ENCODE measurements at places on chromosomes 3 and 15.
A peak's percentile ranks its signal among the peaks of the same experiment; 100 is the strongest.

GRCh38 chr3:153856932-153857331 is 264.3 kb upstream of the ARHGEF26 start:
- no peak overlapping the region for H3K4me3 ChIP-seq
- H3K27ac ChIP-seq: no peak overlapping the region
- no peaks in the 10 kb centered on the region for H3K27me3 ChIP-seq
- no peak for DNase-seq

- H3K4me1 ChIP-seq: peaks cover 18% of the 10 kb centered on the region
- no peak overlapping the region for H3K27ac ChIP-seq
- DNase-seq: no peak
- no peaks in the 10 kb centered on the region for H3K36me3 ChIP-seq
Measured at GRCh38 chr15:52727815-52728214, 48.6 kb upstream of the ATOSA start.

GRCh38 chr15:80970018-80970657 is 19.5 kb downstream of the MESD start:
- no peak overlapping the region for H3K27ac ChIP-seq
- no peaks in the 10 kb centered on the region for H3K27me3 ChIP-seq
- peak; percentile 32 for DNase-seq
- peaks cover 40% of the 10 kb centered on the region for H3K36me3 ChIP-seq

DNA sequence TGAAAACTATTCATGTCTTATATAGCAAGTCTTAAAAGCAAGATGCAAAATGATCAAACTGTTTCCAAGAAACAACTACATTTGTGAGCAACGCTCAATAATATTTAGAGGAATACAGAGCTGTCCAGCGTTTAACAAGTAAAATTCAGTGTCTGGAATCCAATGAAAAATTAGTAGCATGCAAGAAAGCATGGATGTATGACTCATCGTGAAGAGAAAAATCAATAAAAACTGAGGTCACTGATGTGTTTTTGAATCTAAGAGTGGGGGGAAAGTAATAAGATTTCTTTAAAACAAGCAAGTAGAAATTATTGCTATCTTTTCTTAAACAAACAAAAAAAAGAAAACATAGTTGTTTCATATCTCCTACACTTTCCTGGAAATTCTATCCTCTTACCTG is 600.3 kb upstream of the GOLIM4 start:
- H3K4me3 ChIP-seq: no peak overlapping the region
- H3K27ac ChIP-seq: no peak overlapping the region
- H3K36me3 ChIP-seq: no peaks in the 10 kb centered on the region
- DNase-seq: no peak

DNA sequence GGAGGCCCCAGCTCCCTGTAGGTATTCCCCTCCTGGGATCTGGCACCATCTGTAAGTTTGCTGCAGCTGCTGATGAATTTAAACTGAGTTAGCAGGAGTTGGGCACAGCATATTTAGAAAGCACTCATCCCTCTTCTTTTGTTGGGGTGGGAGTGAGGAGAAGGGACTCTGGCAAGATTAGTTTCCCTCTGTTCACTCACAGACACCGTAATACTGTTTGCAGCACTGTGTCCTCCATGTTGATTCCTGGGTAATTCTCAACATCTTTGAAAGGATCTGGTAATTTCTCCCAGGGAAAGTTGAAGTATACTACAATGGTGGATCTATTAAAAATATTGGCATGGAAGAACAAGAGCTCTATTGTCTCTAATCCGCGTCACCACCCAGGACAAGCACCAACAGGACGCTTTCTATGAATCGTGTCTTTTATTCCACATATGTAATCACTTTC is 173.3 kb downstream of the RBMS3 start:
- H3K4me1 ChIP-seq: no peaks in the 10 kb centered on the region
- DNase-seq: no peak
- no peak overlapping the region for H3K27ac ChIP-seq
- no peaks in the 10 kb centered on the region for H3K36me3 ChIP-seq
- H3K4me3 ChIP-seq: no peak overlapping the region

DNA sequence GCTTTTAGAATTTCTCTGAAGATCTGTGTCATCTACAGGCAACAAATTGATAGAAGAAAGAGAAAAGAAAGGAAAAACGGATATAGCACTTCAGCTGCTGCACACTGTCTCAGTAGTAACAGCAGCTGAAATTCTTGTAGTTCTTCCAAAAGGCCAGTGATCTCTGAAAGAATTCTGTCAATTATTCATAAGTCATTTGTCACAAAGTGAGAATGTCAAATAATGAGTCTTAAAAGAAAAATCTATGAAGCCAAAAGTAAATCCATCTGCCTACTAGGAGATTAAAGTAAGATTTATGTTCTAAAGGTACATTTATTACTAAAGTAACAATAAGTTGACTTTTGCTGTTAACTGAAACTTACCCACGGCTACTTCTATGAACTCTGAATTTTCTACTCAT is 24.6 kb downstream of the IFT80 start:
- DNase-seq: no peak
- no peak overlapping the region for H3K27ac ChIP-seq
- peaks cover 10% of the 10 kb centered on the region for H3K4me1 ChIP-seq
- no peak overlapping the region for H3K4me3 ChIP-seq

DNA sequence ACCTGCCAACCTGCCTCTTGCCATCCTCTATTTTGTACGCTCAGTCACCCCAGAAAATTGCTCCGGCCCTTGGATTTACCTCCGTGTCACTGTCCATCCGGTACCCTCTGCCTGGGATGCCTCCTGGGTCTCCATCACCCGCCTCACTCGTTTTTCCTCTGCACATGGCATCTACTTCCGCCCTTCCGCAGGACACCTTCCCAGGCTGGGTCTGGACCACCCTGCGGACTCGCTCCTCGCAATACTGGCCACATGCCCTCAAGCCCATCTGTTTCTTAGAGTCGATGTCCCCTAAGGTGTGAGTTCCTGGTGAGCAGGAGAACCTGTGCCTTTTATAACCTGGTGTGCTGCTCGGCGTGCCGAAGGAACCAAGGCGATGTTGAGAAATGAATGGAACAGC is 58.5 kb downstream of the APBA2 start:
- peaks cover 7% of the 10 kb centered on the region for H3K27me3 ChIP-seq
- no peak for DNase-seq
- H3K4me3 ChIP-seq: no peak overlapping the region
- peaks cover 36% of the 10 kb centered on the region for H3K4me1 ChIP-seq
- H3K27ac ChIP-seq: no peak overlapping the region

- peaks cover 18% of the 10 kb centered on the region for H3K4me1 ChIP-seq
- no peak for DNase-seq
- H3K27ac ChIP-seq: no peak overlapping the region
- H3K4me3 ChIP-seq: no peak overlapping the region
Measured at GRCh38 chr3:32137870-32138269, 31.4 kb downstream of the GPD1L start.

- no peaks in the 10 kb centered on the region for H3K36me3 ChIP-seq
- DNase-seq: no peak
- H3K4me1 ChIP-seq: no peaks in the 10 kb centered on the region
Measured at GRCh38 chr15:97099040-97099439, 768.5 kb downstream of the NR2F2 start.

- DNase-seq: no peak
- H3K36me3 ChIP-seq: no peaks in the 10 kb centered on the region
- no peak overlapping the region for H3K27ac ChIP-seq
- H3K27me3 ChIP-seq: no peaks in the 10 kb centered on the region
Measured at GRCh38 chr3:48415251-48415953, 14.5 kb downstream of the PLXNB1 start.

- no peak overlapping the region for H3K4me3 ChIP-seq
- H3K36me3 ChIP-seq: peaks cover 69% of the 10 kb centered on the region
- H3K27ac ChIP-seq: peak overlapping the region; percentile 38
- DNase-seq: no peak
Measured at GRCh38 chr3:133620066-133620784, 41.5 kb downstream of the TOPBP1 start.

DNA sequence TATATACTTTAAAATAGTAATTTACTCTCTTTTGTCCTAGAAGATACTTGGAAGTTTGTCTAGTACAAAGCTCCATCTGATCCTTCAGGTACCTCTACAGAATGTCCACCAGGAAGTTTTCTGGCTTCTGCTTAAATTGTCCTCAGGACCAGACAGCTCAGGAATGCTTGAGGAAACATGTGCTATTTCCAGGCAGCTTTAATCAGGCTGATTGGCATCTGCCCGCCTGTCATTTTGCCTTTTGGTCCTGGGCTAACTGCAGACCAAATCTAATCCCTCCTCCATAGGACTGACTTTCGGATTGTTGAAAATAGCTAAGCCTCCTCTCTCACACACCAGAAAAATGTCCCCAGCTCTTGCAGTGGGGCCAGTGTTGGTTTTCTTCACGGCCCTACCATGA is 113.4 kb upstream of the RGMA start:
- H3K36me3 ChIP-seq: no peaks in the 10 kb centered on the region
- no peak overlapping the region for H3K4me3 ChIP-seq
- H3K27me3 ChIP-seq: peaks cover 12% of the 10 kb centered on the region
- H3K27ac ChIP-seq: no peak overlapping the region
- H3K4me1 ChIP-seq: no peaks in the 10 kb centered on the region

DNA sequence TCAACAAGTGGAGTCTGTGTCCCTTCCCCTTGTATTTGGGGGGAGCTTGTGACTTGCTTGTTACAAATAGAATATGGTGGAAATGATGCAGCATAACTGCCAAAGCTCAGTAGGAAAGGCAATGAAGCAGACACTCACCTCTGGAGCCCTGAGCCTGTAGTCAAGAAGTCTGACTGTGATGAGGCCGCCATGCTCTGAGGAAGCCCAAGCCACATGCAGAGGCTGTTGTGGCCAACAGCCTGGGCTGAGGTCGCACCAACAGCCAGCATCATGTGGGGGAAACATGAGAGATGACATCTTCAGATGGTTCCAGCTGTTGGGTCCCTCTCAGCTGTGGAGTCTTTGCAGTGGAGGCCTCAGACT is 161.4 kb downstream of the CHSY1 start:
- H3K27me3 ChIP-seq: peaks cover 9% of the 10 kb centered on the region
- H3K36me3 ChIP-seq: peaks cover 4% of the 10 kb centered on the region
- no peak overlapping the region for H3K4me3 ChIP-seq
- peaks cover 10% of the 10 kb centered on the region for H3K4me1 ChIP-seq
- H3K27ac ChIP-seq: no peak overlapping the region
- DNase-seq: no peak

DNA sequence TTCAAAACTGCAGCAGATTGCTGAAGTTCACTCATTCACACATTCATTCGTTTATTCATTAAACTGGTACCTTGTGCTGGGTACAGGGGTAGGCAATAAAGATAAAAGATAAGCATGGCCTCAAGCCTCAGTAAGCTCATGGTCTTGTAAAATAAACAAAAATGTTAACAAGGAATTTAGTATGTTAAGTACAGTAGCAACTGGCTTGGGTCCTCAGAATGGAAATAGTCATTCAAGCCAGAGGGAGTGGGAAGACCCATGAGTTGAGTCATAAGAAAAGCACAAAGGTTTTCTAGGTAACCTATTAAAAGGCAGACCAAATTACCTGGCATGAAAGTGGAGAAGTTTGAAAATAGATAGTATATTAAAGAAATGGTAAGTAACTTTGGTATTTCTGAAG is 163.3 kb downstream of the CDIN1 start:
- H3K4me3 ChIP-seq: no peak overlapping the region
- H3K27me3 ChIP-seq: no peaks in the 10 kb centered on the region
- H3K27ac ChIP-seq: no peak overlapping the region
- no peaks in the 10 kb centered on the region for H3K36me3 ChIP-seq
- H3K4me1 ChIP-seq: peaks cover 4% of the 10 kb centered on the region

All from T-helper 2 cell treated with Interferon-gamma antibody and Interleukin-4, amounts not matched to agents 5 μg/mL and 100 μg/mL, for 36 hours (primary cell).